ENCODE measurements at places on chromosomes 11 and 22.

DNA sequence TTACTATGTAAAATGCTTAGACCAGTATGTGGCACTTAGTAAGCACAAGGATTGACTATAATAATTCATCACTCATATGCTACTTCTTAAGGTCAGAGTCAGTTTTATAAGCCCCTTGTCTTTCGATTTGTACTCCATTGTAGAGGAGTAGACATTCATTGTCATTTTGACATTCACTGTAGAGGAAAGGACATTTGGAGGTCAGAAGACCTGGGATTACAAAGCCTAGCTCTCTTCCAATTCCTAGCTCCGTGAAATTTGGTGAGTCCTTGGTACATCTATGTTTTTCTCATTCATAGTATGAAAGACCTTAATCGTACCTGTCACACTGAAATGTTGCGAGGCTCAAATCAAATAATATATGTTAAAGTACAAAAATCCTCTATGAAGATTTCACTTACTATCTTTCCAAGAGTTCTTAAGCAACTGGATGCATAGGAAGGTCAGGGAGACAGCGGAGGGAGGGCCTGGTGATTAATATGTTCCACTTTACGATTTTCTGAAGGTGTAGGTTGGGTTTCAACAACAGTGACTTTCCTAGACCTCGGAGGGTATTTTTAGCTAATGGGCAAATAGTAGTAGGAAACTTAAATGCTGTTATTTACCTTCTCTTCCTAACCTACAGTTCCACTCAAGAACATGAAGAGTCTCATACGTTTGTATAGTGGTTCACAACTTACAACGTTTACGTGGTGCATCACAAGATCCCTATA, 1.4 kb upstream of the EMSY start:
- DNase-seq: no peak

DNA sequence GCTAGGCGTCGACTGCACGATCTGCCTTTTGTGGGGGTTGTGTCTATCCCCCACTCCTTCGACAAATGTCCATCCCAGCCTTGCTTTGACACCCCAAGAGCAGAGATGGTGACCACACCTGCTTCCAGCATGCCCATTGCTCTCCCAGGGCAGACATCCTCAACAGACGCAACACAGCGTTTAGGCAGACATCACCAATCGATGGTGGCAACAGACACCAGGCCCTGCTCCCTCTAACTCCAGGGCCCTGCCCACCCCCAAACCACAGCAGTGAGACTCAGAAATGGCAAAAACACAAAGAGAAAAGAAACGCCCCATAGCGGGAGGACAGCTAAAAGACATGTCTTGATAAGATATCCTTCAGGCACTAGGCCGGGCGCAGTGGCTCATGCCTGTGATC, 150.9 kb downstream of the CRYBB2 start:
- DNase-seq: no peak

GRCh38 chr11:72958791-72959190, 144.6 kb downstream of the ATG16L2 start:
- no peak for DNase-seq

DNA sequence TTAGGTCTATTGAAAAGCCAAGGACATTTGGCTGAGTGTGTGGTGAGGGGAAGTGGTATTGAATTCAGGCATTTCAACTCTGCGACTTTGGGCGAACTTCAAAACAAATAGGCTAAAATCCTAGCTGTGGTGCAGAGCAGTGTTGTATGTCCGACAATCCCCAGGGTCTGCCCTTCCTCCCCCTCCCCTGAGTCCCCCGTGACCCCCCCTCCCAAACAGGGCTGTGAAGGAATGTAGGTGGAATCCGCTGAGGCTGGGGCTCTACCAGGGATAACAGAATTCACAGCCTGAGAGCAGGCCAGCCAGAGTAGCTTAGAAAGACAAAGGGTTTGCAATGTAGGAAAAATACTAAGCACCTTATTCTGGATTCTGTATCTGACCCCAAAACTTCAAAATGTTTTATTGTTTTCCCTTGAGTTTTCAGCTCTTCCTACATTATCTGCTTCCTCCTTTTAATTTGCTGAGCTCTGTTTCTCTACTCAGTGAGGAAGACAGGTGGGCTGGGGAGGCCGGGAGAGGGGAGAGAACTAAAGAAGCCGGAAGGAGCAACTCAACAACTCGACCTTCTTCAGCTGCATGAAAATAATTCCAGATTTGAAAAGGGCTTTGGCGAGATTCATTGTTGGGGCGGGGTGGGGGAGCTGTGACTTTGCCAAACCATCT, 315.2 kb downstream of the BLID start:
- no peak for DNase-seq

GRCh38 chr11:112784323-112785073, 176.7 kb upstream of the NCAM1 start:
- no peak for DNase-seq

- no peak for DNase-seq
Measured at GRCh38 chr11:128738942-128739341, 45.1 kb downstream of the FLI1 start.

GRCh38 chr22:32947573-32947972, 110.6 kb downstream of the SYN3 start:
- no peak for DNase-seq

GRCh38 chr11:71929491-71929890, 645 bp downstream of the RNF121 start:
- no peak for DNase-seq

DNA sequence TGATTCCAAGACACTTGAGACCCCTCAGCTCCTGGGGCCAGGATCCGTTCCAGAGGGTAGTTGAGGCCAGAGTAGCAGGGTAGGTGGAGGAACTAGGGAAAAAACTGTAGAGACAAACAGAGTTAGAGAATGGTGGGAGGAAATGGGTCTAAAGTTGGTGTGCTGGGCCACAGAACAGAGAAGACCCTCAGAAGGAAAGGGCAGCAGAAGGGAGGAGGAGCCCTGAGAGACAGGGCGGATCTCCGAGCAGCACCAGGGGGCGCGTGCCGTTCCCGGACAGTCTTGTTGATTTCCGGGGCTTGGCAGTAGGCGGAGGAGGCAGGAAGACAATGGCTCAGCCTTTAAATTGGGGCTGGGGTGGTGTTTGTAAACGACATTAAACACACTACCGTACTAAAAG, 2.4 kb upstream of the CECR2 start:
- no peak for DNase-seq

DNA sequence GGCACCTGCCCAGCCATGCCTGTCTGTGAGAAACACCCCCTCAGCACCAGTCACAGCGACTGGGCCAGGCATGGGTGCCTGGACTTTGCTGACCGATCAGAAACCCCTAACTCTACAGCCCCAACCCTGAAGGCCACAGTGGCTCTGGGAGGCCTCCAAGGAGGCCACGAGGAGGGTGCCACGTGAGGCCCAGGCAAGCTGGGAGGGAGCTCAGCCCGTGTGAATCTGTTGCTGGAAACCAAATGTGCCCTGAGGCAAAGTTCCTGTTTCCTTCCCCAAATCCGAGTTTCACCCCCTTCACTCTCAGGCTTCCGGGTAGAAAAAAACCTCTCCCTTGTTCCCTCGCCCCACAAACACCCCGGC, 1.3 kb downstream of the UNC93B1 start:
- DNase-seq: no peak

- no peak for DNase-seq
Measured at GRCh38 chr11:16956538-16957153, 57.6 kb downstream of the PLEKHA7 start.

All from renal cortex interstitium (tissue), 15 donors.